ENCODE measurements at places on chromosomes 2 and 18.
A peak's percentile ranks its signal among the peaks of the same experiment; 100 is the strongest.

- no peak for DNase-seq
These were observed 65.0 kb downstream of the SMC6 start for GRCh38 chr2:17688600-17688999.

DNA sequence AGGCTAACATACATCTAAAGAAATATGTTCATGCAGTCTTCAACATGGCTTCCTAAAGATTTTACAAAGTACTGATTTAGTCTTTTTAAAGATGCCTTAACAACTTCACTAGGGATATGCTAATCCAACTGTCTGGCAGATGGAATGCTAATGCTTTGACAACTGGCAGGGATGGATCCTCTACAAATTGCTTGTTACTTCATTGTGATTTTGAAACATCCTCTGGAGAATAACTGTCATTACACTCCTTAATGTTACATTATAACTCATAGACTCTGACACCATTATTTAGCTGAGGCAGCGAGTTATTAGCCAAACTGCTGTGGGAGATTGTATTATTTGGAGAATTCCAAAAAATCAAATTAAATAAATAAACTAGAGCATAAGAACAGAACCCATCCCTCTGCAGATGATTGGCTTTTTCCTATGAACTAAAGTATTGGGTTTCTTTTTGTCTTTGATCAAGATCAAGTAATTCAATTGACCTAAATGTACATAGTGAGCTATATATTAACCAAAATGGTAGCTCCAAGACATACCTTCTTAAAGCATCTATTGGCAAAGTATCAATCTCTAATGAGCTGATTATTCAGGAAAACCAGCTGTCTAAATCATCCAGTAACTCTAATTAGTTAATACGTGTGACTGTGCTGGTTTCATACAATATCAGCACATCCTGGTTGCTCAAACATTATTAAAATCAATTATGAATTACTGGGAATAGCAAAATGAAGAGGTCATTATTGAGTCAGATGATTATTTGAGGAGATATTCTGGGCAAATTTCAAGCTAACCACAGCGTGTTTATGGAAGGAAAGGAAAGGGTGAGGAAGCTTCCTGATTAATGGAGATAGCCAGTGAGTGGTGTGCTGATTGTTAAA is 321.3 kb upstream of the TFPI start:
- no peak for DNase-seq

- DNase-seq = no peak
These were observed 69.3 kb upstream of the CHN1 start for GRCh38 chr2:175074478-175074877.

DNA sequence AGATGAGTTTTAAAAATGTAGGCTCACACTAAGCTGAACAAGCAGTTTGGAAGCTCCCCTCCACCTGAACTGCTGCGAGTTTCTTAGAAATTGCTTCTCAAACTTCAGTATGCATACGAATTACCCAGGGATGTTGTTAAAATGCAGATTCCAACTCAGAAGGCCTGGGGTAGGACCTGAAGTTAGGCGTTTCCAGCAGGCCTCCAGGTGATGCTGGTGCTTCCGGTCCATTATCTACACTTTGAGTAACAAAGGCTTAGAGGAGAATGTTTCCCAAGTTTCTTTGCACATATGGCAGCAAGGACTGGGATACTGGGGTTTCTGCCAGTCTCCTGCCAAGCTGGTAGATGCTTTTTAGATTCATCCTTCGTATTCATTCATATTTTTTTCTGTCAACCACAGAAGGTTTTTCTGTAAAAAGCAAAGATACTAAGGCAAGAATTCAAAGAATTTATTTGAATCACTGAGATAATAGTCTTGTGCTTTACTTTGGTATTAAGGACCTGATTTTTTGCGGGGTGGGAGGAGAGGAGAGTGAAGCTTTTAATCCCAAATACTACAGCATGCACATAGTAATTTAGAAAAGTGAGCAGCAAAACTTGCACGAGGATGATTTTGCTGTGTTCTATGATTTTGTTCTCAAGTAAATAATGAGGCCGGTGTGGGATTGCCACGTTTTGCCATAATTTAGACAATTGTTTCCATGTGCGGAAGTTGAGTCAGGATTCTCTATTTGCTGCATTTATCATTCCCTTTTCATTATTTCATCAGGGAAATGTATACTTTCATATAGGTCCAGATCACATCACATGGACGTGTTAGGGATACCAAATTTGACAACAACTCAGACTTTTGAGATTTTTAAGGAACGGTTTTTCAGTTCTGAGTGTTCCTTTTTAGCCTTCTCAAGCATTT is 137.6 kb upstream of the SPATS2L start:
- no peak for DNase-seq

DNA sequence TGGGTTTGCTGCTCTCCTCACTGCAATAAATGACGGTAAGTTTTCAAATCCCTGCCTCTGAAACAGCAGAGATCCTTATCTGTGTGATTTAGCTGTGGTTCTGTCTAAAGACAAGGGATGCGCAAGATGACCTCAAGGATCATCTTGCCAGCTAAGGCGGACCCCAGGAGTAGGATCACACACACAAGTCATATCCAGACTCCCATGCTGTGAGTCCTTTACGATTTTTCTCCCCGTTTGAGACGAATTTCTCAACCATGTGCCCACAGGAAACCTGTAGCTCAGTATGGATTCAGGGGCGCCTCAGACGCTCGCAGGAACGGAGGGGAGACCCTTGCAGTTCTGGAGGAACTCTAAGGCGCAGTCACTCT is 11.1 kb upstream of the DCTN1 start:
- peak; percentile 25 for DNase-seq

- DNase-seq = peak; percentile 28
These were observed 54.4 kb upstream of the LINC00305 start for GRCh38 chr18:64203295-64203694.

DNA sequence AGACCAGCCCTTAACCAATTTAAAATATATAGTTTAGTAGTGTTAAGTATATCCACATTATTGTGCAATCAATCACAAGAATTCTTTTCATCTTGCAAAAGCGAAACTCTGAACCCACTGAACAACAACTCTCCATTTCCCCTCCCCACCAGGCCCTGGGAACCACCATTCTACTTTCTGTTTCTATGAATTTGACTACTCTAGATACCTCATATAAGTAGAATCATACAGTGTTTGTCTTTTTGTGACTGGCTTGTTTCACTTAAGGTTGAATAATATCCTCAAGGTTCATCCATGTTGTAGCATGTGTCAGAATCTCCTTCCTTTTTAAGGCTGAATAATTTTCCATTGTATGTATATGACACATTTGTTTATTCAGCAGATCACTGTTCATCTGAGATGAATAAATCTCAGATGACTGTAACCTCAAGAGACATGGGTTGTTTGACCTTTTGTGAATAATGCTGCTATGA is 8.1 kb upstream of the SOS1 start:
- peak; percentile 90 for DNase-seq

DNA sequence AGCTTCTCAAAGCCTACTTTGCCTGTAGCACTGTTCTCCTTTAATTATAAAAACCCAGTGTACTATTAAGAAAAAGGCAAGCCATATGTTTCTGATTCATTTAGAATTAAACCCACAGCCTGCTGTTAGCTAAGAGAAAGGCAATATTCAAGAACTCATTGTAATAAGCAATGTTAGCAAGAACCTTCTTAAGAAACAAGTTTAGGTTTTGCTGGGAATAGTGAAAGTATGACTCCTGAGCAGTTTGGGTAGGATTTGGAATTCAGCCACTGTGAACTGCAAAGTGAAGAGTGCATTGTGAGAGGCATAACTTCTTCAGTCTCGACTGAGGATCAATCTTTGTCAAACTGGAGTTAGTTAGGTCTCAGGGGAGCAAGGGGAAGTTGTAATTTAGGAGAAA is 206.5 kb upstream of the NT5C1B start:
- no peak for DNase-seq

DNA sequence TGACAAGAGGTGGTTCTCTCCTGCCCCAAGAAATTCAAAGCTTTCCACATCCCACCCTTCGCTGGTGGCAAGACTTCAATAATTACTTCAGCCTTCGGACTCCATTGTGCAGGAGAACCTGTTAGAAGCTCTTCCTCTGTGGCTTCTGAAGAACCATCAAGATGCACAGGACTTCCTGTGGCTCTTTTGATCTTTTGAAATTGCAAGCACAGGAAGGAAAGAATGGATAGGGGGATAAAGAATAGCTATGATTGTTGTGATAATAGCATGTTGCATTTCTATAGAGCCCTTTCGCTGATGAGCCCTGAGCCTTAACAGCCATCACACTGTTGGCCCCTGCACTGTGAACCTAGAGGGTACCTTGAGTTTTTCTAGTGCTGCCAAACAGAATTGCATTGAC is 7.4 kb downstream of the EPAS1 start:
- DNase-seq = no peak

DNA sequence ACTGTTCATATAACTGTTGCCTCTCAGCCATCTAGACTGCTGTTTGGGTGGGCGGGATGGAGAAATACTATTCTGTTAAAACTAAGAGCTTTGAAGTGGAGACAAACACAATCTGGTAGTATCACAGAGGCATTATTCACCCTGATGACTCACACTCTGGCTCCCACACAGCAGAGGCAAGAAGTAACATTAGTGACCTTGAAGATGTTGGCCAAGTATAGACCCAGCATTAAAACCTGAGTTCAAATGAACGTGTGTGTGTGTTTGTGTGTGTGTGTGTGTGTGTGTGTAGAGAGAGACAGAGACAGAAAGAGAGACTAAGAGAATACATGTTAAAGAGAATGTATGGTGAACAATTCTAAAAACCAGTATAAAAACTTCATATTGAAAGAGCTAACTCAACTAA is 22.5 kb upstream of the ACVR1 start:
- peak; percentile 38 for DNase-seq

DNA sequence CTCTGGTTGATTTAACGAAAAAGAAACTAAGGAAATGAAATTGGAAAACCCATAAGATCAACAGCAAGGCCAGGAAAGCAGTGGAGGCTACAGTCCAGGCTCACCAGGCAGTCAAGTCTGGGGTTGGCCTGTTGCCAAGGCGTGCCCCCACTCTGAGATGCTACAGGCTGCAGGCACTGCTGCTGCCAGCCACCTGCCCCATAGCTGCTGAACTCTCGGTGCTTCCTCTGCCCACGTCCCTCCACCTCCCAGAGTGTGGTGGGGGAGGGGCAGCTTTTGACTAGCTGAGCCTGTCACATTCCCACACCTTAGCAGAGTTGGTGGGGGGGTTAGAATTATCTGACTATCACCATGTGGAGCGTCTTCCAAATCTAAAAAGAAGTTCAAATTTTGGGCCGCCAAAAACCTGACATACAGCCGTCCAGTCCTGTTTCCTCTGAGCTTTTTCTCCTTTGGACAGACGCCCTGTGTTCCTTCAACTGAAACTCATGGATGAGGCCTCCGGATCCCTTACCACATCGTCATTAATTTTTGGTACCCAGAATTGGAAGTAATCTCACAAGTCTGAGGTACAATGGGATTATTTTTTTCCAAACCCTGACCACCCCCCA is 3.9 kb upstream of the SH3RF3 start:
- peak; percentile 9 for DNase-seq

DNA sequence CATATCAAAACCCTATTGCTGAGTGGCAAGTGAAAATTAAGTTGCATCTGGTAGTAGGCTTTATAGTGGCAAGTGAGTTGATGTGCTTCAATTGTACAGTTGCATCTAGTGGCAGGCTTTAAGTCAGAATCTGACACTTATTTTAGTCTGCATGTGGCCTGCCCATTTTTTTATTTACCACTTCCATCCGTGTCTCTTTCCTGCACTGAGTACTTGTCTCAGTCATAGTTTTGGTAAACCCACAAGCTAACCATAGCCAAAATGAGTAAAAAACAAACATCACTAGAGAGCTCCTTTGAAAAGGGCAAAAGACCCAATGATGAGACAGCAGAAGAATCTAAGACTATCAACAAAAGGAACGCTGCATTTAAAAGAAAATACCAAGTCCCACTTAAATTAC is 96.0 kb upstream of the CRACDL start:
- peak; percentile 0 for DNase-seq

DNA sequence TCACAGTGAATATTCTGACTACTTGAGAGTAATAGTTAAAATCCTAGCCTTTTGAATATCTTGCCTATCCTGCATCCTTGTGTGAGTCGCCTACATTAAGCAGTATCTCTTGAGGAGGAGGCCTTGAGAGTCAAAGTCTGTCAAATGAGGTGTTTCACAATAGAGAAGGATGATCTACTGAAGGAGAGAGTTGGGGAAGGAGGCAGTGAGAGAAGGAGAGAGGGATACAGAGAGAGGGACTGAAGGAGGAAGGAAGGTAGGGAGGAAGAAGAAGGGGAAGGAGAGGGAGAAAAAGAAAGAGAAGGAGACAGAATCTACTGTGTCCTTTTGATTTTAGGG is 123.6 kb upstream of the CYP26B1 start:
- no peak for DNase-seq

GRCh38 chr2:165587335-165587938 is 117.9 kb downstream of the CSRNP3 start:
- peak; percentile 23 for DNase-seq

GRCh38 chr2:45053966-45054365 is 44.7 kb upstream of the SIX2 start:
- DNase-seq = no peak

DNA sequence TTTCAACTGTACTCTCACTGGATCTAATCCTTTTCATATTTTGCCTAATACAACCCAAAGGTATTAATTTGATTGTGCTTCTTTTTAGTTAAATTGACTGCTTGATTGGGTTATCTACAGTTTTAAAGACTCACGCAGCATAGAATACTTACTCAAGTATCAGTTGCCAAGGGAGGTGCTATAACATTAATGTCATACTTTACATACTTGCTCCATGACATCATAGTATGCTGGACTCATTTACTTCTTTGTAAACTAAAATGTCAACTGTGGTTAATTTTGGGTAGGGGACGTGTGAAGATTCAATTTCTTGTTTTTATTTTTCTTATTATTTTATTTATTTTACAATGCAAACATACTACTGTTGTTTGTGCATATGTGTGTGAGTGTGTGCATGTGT is 716.2 kb upstream of the VRK2 start:
- DNase-seq = no peak

DNA sequence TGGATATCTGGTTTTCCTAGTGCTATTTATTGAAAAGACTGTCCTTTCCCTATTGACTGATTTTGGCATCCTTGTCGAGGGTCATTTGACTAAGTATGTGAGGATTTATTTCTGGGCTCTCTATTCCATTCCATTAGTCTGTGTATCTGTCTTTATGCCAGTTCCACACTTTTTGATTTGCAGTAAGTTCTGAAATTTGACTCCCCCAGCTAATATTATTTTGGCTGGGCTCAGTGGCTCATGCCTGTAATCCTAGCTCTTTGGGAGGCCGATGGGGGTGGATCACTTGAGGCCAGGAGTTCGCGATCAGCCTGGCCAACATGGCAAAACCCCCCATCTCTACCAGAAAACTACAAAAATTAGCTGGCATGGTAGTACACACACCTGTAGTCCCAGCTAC is 46.8 kb upstream of the GAREM2 start:
- no peak for DNase-seq

Data from GM12865 (cell line).